ENCODE measurements at places on chromosomes 7 and 10. TPM values are rescaled to one million over a fixed set of nuclear protein-coding genes. Genes with fewer than 3 reads are reported as not detected.

CYP26A1 gene
- 22.9 TPM for total RNA-seq

KIAA1549 gene
- 40.6 TPM for total RNA-seq

SPDYE16 gene
- total RNA-seq: 0.25 TPM

NME8 gene
- not detected for total RNA-seq

GPR15LG gene
- not detected for total RNA-seq

RAMP3 gene
- total RNA-seq: 6.1 TPM

TAS2R3 gene
- 5.7 TPM for total RNA-seq

DDX50 gene
- 33.7 TPM for total RNA-seq

PDK4 gene
- 6.4 TPM for total RNA-seq

GIMAP4 gene
- 4.7 TPM for total RNA-seq

LRRC17 gene
- total RNA-seq: 11.8 TPM

TMEM229A gene
- 0.74 TPM for total RNA-seq
